ENCODE measurements at places on chromosomes 2 and 18. TPM values are rescaled to one million over a fixed set of nuclear protein-coding genes. Genes with fewer than 3 reads are reported as not detected.

The SERPINB2 gene
- not detected for total RNA-seq

The DYNAP gene
- not detected for total RNA-seq

The TPO gene
- not detected for total RNA-seq

The KYNU gene
- total RNA-seq, result 4.3 TPM

The SLC25A12 gene
- 5.3 TPM for total RNA-seq

The POTEC gene
- total RNA-seq, result not detected

The OSBPL6 gene
- 1.5 TPM for total RNA-seq

The SERPINB10 gene
- not detected for total RNA-seq

The CERKL gene
- not detected for total RNA-seq

The HRH4 gene
- not detected for total RNA-seq

Measured in Caco-2 (cell line).